Activated T-helper 1 cell treated with anti-CD3 and anti-CD28 coated beads, Interleukin-12 subunit alpha, Interleukin-12 subunit beta, Interleukin-2, Interleukin-4 antibody, amounts not matched to agents 30 ng/mL and 10 ng/mL and 1 ng/mL, durations not matched to agents 14 hours and 24 hours and 36 hours (primary cell): ENCODE measurements at places on chromosomes 7 and 10. TPM values are rescaled to one million over a fixed set of nuclear protein-coding genes. Genes with fewer than 3 reads are reported as not detected.

The NCOA4 gene
- total RNA-seq: 101 and 102 TPM in 2 replicates

The RGR gene
- total RNA-seq: not detected in 2 replicates

The FGF8 gene
- not detected in 2 replicates for total RNA-seq

The TDRD1 gene
- 0.10 and 0.13 TPM in 2 replicates for total RNA-seq

The COX19 gene
- 14.3 and 18.6 TPM in 2 replicates for total RNA-seq

The SLC13A1 gene
- 0.05 TPM in 1 of 2 replicates, not detected in the other for total RNA-seq

The TAS2R60 gene
- not detected in 2 replicates for total RNA-seq

The SVIL gene
- total RNA-seq: 7.4 and 8.1 TPM in 2 replicates

The SFRP4 gene
- total RNA-seq: not detected in 2 replicates

The SEM1 gene
- 41.2 and 42.8 TPM in 2 replicates for total RNA-seq

The PDE1C gene
- not detected in 2 replicates for total RNA-seq

The TMEM273 gene
- 16.2 and 16.7 TPM in 2 replicates for total RNA-seq

The HMX2 gene
- not detected in 2 replicates for total RNA-seq

- no peak for DNase-seq
Observed at GRCh38 chr7:116075351-116076145, 45.0 kb upstream of the TFEC start.

GRCh38 chr10:14737808-14738545 is 36.7 kb downstream of the FAM107B start:
- no peak for DNase-seq

- DNase-seq: no peak
Observed at GRCh38 chr7:17063045-17063383, 181.2 kb upstream of the AGR3 start.

- DNase-seq: no peak
Observed at GRCh38 chr7:111229181-111229740, 138.3 kb downstream of the LRRN3 start.

- no peak for DNase-seq
Observed at GRCh38 chr10:3045471-3046209, 21.7 kb upstream of the PFKP start.

GRCh38 chr7:82172881-82173280 is 270.7 kb downstream of the CACNA2D1 start:
- DNase-seq: no peak

DNA sequence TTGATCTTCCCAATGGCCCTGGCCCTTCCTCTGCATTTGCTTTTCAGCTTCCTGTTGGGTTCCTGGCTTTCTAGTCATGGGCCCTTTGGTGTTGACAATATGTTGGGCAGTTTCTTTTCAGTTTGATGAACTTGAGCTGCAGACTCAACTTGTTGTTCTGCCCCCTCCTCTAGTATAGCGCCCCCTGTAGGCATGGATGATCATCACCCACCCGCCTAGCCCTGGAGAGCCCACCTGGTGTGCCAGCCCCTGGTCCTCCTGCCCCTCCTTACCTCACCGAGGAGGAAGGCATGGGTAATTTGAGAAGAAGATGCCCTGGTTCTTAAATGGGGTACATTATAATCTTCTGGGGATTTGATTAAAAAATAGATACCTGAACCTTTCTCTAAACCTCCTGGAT is 271.2 kb downstream of the SNX10 start:
- DNase-seq: no peak

GRCh38 chr7:23268746-23269145 is 22.2 kb downstream of the GPNMB start:
- DNase-seq: no peak

- DNase-seq: no peak
Observed at GRCh38 chr7:120809260-120809659, 48.7 kb downstream of the TSPAN12 start.

- no peak for DNase-seq
Observed at GRCh38 chr7:46127814-46128213, 206.7 kb upstream of the IGFBP3 start.

- DNase-seq: no peak
Observed at GRCh38 chr7:31957756-31958155, 112.5 kb downstream of the PDE1C start.

GRCh38 chr7:125061776-125062397 is 132.3 kb upstream of the POT1 start:
- DNase-seq: no peak

GRCh38 chr7:116293139-116293538 is 82.8 kb downstream of the TES start:
- no peak for DNase-seq

- no peak for DNase-seq
Observed at GRCh38 chr10:89213191-89213808, 6.2 kb upstream of the CH25H start.

DNA sequence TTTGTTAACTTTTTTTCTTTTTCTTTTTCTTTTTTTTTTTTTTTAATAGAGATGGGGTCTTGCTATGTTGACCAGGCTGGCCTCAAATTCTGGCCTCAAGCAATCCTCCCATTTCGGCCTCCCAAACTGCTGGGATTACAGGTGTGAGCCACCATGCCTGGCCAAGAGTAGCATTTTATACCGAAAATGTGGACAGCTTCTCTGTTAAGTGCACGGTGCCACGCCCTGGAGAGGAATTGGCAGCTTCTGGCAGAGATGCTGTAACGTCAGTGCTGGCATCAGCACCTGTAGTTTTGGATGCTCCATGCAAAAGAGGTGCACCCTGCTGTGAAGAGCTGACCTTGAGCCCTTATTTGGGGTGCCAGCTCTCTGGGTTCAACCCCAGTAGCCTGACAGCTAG is 18.2 kb downstream of the IL15RA start:
- no peak for DNase-seq
